ENCODE measurements at places on chromosomes 4 and X. TPM values are rescaled to one million over a fixed set of nuclear protein-coding genes. Genes with fewer than 3 reads are reported as not detected.

Gene NOCT
- 2.9 TPM for total RNA-seq

Gene GLOD5
- total RNA-seq = not detected

Gene PSAPL1
- not detected for total RNA-seq

Gene SH3D19
- total RNA-seq = 195 TPM

Gene TIGD4
- total RNA-seq = 0.83 TPM

Gene FAT1
- 93.1 TPM for total RNA-seq

Gene CYTL1
- total RNA-seq = 1.1 TPM

Gene GC
- total RNA-seq = not detected

Gene XKRX
- total RNA-seq = 0.14 TPM

Gene TSPAN7
- total RNA-seq = 21.0 TPM

Gene SPANXA2
- total RNA-seq = not detected

Gene ETNPPL
- total RNA-seq = 0.36 TPM

Gene GNRHR
- not detected for total RNA-seq

Gene EDA2R
- 1.2 TPM for total RNA-seq

Gene TRAM1L1
- 0.83 TPM for total RNA-seq

Gene TRPC3
- 0.33 TPM for total RNA-seq

Gene LGI2
- 1.2 TPM for total RNA-seq

Gene AREG
- total RNA-seq = 10.5 TPM

Gene GAGE12E
- total RNA-seq = not detected

Gene LPAR4
- not detected for total RNA-seq

Gene DUSP9
- not detected for total RNA-seq

Gene CTAG2
- total RNA-seq = not detected

Gene RTL3
- total RNA-seq = 1.1 TPM

Gene SSX4
- total RNA-seq = not detected

Gene ANXA3
- total RNA-seq = 17.8 TPM
